Esophagus muscularis mucosa (tissue), 4 donors: ENCODE measurements at places on chromosomes 12 and 14. TPM values are rescaled to one million over a fixed set of nuclear protein-coding genes. Genes with fewer than 3 reads are reported as not detected.

DNA sequence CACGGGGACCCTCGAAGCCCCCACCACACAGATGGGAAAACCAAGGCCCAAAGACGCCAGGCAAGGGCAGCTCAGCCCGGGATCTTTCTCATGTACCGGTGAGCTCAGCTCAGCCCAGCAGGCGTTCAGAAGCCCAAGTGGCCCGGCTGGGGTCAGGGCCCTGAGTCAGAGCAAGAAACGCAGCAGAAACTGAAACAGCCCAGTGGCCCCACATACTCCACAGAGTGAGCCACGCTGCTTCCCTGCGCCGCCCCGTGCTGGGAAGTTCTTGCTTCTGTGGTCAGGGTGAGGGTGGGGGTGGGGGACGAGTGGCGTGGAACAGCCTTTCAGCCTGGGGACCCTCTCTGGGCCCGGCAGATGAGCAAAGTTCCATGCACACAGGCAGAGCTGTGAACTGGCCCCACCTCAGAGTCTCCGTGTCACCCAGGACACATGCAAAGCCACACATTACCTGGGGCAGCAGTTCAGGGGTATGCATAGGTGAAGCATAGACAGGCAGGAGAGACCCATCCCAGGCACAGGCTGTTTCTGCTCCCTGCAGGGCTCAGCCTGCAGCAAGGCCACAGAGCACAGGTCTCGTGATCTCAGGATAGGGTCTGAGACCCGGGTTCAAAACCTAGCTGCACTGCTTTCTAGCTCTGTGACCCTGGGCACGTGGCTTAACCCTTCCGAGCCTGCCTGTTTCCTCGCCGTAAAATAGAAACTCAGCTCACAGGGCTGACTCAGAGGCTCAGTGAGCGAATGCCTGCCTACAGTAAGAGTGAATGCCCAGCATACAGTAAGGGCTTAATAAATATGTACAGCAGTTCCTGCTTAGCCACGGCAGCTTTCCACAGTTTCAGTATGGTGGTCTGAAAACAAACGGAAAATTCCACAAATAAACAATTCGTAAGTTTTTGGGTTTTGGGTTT is 21.6 kb downstream of the NCOR2 start:
- DNase-seq, result no peak

DNA sequence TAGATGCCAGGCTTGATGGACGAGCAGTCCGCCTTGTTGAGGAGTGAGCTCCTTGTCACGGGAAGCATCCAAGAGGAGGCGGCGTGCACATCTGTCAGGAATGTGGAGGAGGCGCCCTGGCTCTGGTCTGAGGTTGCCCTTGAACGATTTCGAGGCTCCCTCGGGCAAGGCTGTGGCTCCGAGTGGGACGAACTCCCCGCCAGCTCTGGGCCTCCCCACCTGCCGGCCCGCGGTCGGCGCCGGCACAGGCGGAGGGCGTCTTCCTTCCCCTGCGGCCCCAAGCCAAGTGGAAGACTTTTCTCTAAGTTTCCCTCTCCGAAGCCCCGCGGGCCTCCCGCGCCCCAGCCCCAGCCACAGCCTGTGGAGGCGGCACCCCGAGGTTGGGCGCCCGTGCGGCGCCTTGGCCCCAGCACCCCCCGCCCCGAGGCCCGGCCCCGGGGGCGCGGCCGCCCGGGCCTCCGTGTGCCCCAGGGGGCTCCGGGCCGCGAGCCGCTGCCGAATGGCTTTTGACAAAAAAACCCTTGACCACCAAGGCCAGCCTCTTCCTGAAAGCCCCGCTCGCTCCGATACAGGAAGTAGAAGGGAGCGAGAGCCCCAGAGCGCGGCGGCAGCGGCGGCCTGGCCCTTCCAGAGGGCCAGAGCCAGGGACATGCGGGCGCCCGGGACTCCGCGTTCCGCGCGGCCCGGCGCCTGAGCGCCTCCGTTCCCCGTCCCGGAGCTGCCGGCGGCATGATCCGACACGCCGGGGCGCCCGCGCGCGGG is at the start of gene RIN3:
Gene RIN3 (plus strand): TSS at position 578 of the 762 bp plus-strand sequence. CDS start 152 bp downstream, at position 730.
- DNase-seq, result no peak

- no peak for DNase-seq
Measured at GRCh38 chr12:131223791-131224225, 270.1 kb downstream of the ADGRD1 start.

TMEM132C gene
- total RNA-seq, result 3.8 TPM

- no peak for DNase-seq
Measured at GRCh38 chr14:74846168-74846567, 29.8 kb downstream of the PROX2 start.

GRCh38 chr14:61499991-61500390 is 178.6 kb downstream of the PRKCH start:
- DNase-seq, result no peak

DNA sequence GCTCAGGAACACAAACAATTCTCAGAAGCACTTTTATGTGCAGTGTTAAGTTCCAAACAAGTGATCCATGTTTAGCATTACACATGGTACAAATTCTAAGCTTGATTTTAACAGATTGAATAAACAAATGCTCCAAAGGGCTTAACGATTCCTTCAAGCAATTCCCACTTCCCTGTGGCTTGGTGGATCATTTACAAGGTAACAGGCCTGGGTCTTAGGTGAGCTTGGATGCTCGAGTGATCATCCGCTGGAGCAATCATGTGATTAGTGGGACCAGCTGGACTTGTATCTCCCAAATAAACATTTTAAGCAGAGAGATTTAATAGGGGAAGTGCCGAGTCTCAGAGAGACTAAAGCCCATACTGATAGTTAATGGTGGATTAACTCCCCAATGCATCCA is 70.7 kb downstream of the CALM1 start:
- no peak for DNase-seq

CFAP54 gene
- total RNA-seq, result 3.8 TPM

- DNase-seq, result no peak
Measured at GRCh38 chr12:8701046-8701660, 3.4 kb downstream of the RIMKLB start.

- DNase-seq, result no peak
Measured at GRCh38 chr12:68451261-68452077, 119.3 kb upstream of the MDM1 start.

KITLG gene
- 147 TPM for total RNA-seq

ACVRL1 gene
- 125 TPM for total RNA-seq

DNA sequence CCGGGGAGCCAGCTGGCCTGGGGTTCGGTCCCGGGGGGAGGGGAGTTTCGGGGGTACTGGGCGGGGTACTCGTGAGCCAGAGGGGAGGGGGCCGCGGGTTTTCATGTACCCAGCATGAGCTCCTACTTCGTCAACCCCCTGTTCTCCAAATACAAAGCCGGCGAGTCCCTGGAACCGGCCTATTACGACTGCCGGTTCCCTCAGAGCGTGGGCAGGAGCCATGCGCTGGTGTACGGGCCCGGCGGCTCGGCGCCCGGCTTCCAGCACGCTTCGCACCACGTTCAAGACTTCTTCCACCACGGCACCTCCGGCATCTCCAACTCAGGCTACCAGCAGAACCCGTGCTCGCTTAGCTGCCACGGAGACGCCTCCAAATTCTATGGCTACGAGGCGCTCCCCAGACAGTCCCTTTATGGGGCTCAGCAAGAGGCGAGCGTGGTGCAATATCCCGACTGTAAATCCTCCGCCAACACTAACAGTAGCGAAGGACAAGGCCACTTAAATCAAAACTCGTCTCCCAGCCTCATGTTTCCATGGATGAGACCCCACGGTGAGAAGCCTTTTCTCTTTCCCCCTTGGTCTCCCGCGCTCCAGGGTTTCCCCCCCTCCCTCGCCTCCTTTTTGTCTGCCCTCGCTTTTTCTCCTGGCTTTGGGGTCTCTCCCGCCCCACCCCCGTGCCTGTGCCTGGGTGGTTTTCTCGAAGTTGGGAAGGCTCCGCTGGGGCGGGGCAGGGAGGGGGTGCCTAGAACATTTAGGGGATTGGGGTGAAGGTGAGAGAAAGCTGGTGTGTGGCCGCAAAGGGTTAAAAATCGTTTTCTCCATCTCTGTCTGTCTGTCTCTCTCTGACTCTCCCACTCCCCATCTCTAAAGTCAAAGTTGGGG is 627 bp downstream of the HOXC8 start:
- no peak for DNase-seq

DIO3 gene
- total RNA-seq, result 1.3 TPM

PELI2 gene
- total RNA-seq, result 14.4 TPM

- DNase-seq, result no peak
Measured at GRCh38 chr14:84197704-84198103, 1332.2 kb upstream of the FLRT2 start.

PPP4R4 gene
- total RNA-seq, result 0.83 TPM

GRCh38 chr12:75964150-75964549 is 67.4 kb downstream of the PHLDA1 start:
- DNase-seq, result no peak

OR4E2 gene
- not detected for total RNA-seq

DNA sequence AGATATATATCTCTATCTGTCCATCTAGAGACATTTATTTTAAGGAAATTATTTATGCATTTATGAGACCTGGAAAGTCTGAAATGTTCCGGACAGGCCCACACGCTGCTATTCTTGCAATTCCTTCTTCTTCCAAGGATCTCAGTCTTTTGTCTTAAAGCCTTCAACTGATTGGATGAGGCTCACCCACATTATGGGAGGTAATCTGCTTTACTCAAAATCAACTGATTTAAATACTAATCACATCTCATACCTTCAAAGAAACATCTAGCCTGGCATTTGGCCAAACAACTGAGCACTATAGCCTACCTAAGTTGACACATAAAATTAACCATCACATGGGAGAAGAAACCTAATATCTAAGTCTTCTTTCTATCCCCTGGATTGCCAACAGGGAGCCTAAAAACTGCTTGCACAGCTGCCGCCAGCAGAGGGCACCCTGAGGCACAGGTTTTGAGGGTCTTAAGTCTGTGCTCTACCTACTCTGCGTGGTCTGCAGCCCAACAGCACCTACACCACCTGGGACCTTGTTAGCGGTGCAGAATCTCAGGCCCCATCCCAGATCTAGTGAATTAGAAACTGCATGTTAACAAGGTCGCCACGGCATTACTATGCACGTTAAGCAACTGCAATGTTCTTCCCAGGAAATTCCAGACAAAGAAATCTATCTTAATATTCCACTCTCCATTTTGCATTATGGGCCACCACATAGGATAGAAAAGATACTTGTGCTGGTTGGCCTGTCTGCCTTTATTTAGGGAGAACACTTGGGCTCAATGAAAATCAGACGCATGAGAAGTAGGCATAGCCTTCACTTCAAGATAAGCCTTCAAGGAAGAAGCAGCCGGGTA is 249.7 kb downstream of the FOXG1 start:
- DNase-seq, result no peak

DNA sequence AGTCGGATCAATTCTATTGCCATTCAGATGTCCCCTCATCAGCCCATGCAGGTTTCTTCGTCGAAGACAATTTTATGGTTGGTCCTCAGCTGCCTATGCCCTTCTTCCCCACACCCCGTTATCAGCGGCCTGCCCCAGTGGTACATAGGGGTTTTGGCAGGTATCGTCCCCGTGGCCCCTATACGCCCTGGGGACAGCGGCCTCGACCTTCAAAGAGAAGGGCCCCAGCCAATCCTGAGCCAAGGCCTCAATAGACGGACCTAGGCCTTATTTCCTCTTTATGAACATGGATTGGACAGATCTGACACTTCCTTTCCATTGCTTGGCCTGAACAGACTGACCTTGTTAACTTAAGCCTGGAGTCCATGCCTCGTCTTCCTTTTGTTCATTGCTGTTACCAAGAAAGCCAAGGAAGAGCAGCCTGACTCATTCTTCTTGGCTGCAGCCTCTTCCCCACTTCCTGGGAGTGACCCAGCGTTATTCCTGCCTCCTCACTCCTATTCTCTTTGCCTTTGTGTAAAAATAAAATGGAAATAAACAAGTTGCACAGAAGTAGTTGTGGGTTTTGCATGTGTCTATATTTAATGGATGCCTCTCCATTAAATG is 156.5 kb upstream of the AMIGO2 start:
- DNase-seq, result no peak

DNA sequence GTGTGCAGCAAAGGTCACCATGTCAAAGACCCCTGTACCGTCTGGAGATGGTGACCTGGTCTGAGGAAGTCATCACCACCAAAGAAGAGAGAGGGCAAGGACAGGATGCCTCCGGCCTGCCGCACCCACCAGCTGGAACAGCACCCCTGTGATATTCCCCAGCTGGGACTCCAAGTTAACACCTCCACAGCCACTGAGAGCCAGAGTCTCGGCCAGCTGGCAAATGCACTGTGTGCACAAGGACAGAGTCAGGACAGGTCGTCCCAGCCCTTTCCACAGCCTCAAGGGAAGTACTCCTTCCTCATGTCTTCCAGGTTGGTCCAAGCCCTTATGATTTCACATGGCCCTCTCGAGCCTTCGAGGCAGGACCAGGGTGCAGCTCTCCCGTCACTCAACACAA is 19.3 kb upstream of the FKBP4 start:
- no peak for DNase-seq

GRCh38 chr12:76790564-76791552 is 26.9 kb downstream of the ZDHHC17 start:
- no peak for DNase-seq

PRH2 gene
- total RNA-seq, result not detected

DNA sequence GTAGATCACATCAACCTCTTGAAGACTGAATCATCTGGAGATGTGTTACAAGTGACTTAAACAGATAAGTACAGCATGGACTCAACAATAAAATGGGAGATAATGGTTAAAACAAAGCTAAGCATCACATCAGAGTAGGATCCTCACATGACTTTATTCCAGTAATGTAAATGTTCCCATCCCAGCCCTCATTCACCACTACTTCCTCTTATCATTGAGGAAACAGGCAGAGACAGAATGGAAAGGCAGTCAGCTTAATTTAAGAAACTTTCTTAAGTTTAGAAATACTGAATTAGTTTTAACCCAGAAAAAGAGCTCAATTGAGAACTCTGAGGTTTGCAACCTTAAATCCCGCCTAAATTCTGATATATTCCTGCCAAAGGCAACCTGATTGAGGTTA is 1.2 kb upstream of the ALG10 start:
- no peak for DNase-seq

DNA sequence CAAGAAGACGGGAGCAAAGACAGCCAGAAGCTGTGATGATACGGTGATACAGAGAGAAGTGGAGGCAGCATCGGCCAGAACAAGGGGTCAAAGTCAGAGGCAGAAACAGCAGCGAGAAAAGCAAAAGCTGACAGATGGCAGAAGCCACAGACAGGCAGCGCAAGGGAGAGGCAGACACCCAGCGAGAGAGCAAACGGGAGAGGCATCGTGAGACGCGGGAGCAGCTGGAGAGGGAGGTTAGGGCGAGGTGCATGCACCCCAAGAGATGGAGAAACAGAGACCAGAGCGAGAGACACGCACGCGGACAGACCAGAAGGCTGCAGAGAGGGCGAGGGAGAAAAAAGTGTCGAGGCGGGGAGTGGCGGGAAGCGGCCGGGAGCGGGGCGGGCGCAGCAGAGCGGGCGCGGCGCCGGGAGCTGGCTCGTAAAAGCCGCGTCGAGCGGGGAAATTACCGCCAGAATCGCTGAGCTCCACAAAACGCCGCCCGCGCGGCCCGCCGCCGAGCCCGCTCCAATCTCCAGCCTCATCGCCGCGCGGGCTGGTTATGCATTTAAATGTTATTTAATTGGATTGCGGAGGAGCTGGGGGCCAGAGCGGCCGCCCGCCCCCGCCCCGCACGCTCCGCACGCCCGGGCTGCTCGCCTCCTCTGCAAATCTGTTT is 15.6 kb downstream of the SMUG1 start:
- no peak for DNase-seq
